Panc1 (cell line): ENCODE measurements at places on chromosomes 12 and 14.
A peak's percentile ranks its signal among the peaks of the same experiment; 100 is the strongest.

GRCh38 chr12:4331221-4331620, 10.2 kb downstream of the TIGAR start:
- H3K4me1 ChIP-seq, result no peaks in the 10 kb centered on the region
- DNase-seq, result no peak
- H3K36me3 ChIP-seq, result peaks cover 4% of the 10 kb centered on the region; the same call in 1 of the 2 replicates
- H3K27ac ChIP-seq, result no peak overlapping the region
- no peak overlapping the region for H3K4me3 ChIP-seq

GRCh38 chr12:6928022-6928702, 403 bp downstream of the ATN1 start:
- H3K36me3 ChIP-seq, result no peaks in the 10 kb centered on the region; the same call in none of the 2 replicates
- H3K27ac ChIP-seq, result peak overlapping the region; percentile 95
- peaks cover 42% of the 10 kb centered on the region for H3K4me1 ChIP-seq
- peak overlapping the region; percentile 73 for H3K4me3 ChIP-seq
- H3K27me3 ChIP-seq, result no peaks in the 10 kb centered on the region

DNA sequence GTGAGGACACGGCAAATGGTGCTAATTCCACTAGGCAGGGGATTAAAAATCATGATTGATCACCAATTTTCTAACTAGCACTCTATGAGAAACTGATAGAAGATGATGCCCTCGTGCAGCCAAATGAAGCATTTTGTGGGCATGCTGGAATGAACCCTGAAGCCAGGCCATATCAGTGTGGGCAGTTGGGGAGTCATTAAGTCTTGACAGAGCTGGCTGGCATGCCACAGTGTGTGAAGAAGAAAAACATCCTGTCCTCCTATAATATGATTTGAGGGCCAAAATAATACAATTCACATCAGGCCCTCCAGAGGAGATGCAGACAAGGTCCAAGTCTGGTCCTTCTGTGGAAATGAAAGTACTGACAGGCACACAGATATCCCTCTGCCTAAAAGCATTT, 107.1 kb downstream of the TMTC1 start:
- H3K27me3 ChIP-seq, result 0 out of 2 replicates have a peak, but pooled peaks cover 2% of the 10 kb centered on the region
- no peak overlapping the region for H3K27ac ChIP-seq
- DNase-seq, result no peak
- H3K4me1 ChIP-seq, result no peaks in the 10 kb centered on the region

GRCh38 chr12:73372856-73373255, 1100.7 kb downstream of the TRHDE start:
- no peak overlapping the region for H3K4me3 ChIP-seq
- H3K27me3 ChIP-seq, result no peaks in the 10 kb centered on the region
- DNase-seq, result no peak
- no peaks in the 10 kb centered on the region for H3K4me1 ChIP-seq

- H3K4me3 ChIP-seq, result no peak overlapping the region
- H3K27me3 ChIP-seq, result no peaks in the 10 kb centered on the region
- peaks cover 23% of the 10 kb centered on the region for H3K36me3 ChIP-seq
- DNase-seq, result no peak
- no peaks in the 10 kb centered on the region for H3K4me1 ChIP-seq
- H3K27ac ChIP-seq, result no peak overlapping the region
Measured at GRCh38 chr12:104998423-104999346, 12.6 kb downstream of the NOPCHAP1 start.

DNA sequence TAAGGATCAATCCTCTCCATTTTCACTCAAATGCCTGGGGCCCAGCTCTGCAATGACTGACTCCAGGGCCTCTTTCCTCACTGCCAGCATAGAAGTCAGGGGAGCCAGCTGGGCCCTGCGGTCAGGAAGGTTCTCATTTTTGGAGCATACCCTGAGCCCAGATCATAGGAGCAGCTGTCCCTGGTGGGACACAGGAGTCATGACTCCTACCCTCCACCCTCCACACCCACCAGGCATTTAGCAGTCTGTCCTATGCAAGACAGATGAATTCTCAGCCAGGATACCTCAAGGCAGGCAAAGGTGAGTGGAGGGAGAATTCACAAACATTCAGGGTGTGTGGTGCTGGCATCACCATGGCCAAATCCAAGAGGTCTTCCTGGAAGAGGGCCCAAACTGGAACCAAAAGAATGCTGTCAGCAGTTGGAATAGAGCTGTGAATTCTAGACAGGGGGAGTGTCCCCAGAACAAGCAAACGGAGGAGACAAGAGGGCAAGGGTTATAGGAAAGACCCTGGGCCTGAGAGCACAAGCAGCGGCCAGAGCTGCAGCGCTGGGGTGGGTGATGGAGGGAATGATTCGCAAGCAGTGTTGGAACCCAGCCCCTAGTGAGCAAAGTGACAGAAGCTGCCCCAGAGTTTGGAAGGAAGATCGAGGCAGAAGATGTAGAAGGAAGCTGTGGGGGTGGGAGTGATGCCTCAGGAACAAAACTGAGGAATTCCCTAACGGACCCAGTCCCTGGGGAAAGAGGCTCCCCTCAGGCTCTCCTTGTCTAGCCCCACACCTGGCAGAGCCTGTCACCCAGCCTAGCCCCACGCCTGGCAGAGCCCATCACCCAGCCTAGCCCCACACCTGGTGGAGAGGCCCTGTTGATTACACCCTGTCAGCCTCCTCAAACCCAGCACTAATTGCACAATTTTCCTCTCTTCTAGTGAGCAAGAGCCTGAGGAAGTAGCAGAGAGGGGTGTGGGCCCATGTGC, 4.5 kb upstream of the REM2 start:
- DNase-seq, result no peak
- no peaks in the 10 kb centered on the region for H3K4me1 ChIP-seq
- H3K4me3 ChIP-seq, result no peak overlapping the region
- H3K27me3 ChIP-seq, result no peaks in the 10 kb centered on the region
- H3K27ac ChIP-seq, result no peak overlapping the region
- H3K36me3 ChIP-seq, result no peaks in the 10 kb centered on the region; the same call in 1 of the 2 replicates

- H3K4me3 ChIP-seq, result no peak overlapping the region
- DNase-seq, result no peak
- H3K4me1 ChIP-seq, result no peaks in the 10 kb centered on the region
- H3K27ac ChIP-seq, result no peak overlapping the region
- H3K27me3 ChIP-seq, result no peaks in the 10 kb centered on the region
Measured at GRCh38 chr12:82919388-82920054, 232.8 kb downstream of the TMTC2 start.

DNA sequence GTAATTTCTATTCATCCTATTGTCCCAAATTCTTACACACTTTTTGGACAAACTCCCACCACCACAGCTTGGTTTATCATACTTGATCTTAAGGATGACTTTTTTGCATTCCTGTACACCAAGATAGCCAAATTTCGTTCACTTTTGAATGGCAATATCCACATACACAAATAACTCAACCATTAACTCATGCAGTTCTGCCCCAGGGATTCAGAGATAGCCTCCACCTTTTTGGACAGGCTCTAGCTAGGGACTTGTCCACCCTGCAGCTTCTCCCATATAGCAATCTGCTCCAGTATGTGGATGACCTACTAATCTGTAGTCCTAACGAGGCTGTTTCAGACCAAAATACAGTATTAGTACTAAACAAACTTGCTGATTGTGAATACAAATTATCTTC, 32.7 kb upstream of the OXA1L start:
- DNase-seq, result no peak
- H3K27ac ChIP-seq, result no peak overlapping the region
- H3K36me3 ChIP-seq, result no peaks in the 10 kb centered on the region
- H3K4me1 ChIP-seq, result no peaks in the 10 kb centered on the region

DNA sequence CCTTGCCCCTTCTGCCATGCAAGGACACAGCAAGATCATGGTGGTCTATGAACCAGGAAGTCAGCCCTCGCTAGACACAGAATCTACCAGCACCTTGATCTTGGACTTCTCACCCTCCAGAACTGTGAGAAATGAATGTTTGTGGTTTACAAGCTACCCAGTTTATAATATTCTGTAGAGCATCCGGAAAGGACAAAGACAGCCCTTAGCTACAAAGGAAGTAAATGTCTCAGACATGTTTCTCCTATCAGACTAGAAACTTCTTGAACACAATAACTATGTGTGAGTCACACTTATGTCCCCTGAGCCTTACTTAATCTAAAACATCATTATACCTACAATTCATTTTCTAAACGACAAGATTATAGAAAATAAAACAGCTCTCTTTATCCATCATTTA, 176.7 kb downstream of the KLHL28 start:
- H3K4me1 ChIP-seq, result no peaks in the 10 kb centered on the region
- H3K36me3 ChIP-seq, result no peaks in the 10 kb centered on the region
- H3K4me3 ChIP-seq, result no peak overlapping the region
- no peak overlapping the region for H3K27ac ChIP-seq
- H3K27me3 ChIP-seq, result no peaks in the 10 kb centered on the region

DNA sequence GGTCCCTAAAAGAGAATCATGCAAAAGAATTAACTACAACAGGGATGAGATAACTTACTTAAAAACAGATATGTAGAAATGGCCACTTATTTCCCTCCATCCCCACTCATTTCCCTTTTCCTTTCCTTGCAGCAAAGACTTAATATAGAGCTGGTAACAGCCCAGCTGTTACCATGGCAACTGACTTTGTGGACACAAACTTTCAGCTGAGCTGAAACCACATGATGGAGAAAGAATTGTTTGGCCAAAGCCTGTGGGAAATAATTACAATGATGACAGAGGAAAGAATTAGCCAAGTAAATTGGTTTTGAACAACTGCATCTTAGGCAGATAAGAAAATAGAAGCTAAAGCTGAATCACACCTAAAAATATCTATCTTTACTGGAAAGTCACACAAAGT, 364.9 kb downstream of the GALC start:
- DNase-seq, result no peak
- no peaks in the 10 kb centered on the region for H3K4me1 ChIP-seq
- H3K36me3 ChIP-seq, result no peaks in the 10 kb centered on the region
- H3K27ac ChIP-seq, result no peak overlapping the region
- H3K4me3 ChIP-seq, result no peak overlapping the region

DNA sequence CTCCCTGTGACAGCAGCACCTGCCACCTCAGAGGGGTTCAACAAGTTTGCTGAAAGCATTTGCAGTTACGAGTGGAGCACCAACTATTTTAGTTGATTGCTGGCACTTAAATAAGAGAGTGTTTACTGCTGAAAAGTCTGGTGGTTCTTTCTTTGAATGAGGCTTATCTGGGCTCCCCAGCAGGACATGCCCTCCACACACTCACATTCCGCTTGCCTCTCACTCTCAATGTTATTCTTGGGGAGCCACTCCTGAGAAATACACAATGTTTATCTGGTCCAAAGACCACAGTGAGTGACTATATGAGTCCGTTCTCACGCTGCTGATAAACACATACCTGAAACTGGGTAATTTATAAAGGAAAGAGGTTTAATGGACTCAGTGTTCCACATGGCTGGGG, 31.9 kb downstream of the NT5DC3 start:
- peaks cover 31% of the 10 kb centered on the region for H3K4me1 ChIP-seq
- no peaks in the 10 kb centered on the region for H3K27me3 ChIP-seq
- no peak overlapping the region for H3K27ac ChIP-seq
- no peak for DNase-seq
- H3K36me3 ChIP-seq, result peaks cover 14% of the 10 kb centered on the region

GRCh38 chr12:11734580-11735180, 85.2 kb downstream of the ETV6 start:
- no peaks in the 10 kb centered on the region for H3K36me3 ChIP-seq
- no peak for DNase-seq
- no peaks in the 10 kb centered on the region for H3K27me3 ChIP-seq
- no peak overlapping the region for H3K4me3 ChIP-seq
- no peak overlapping the region for H3K27ac ChIP-seq

GRCh38 chr12:124233041-124233796, 61.7 kb upstream of the RFLNA start:
- H3K27ac ChIP-seq, result no peak overlapping the region
- no peaks in the 10 kb centered on the region for H3K36me3 ChIP-seq
- no peaks in the 10 kb centered on the region for H3K27me3 ChIP-seq
- H3K4me1 ChIP-seq, result no peaks in the 10 kb centered on the region
- no peak for DNase-seq
- no peak overlapping the region for H3K4me3 ChIP-seq

DNA sequence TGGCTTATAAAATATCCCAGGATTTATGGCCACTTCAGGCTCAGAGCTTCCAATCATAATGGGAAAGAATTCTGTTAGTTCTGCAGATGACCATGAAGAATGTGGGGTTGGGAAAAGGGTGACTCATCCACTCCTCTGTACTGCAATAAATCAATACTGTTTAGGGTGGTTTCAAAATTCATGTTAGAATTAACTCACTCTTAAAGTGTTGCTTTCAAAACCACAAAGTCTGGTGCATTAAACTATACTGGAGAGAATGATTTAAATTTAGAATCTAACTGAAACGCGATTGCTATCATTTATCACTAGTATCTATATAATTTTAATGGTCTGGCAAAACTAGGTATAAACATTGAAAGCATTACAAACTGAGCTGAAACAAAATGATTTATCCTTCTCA, 798 bp downstream of the CCDC198 start:
- no peak overlapping the region for H3K4me3 ChIP-seq
- no peaks in the 10 kb centered on the region; the same call in 1 of the 2 replicates for H3K27me3 ChIP-seq
- H3K36me3 ChIP-seq, result no peaks in the 10 kb centered on the region
- DNase-seq, result no peak
- no peaks in the 10 kb centered on the region; the same call in 1 of the 2 replicates for H3K4me1 ChIP-seq

DNA sequence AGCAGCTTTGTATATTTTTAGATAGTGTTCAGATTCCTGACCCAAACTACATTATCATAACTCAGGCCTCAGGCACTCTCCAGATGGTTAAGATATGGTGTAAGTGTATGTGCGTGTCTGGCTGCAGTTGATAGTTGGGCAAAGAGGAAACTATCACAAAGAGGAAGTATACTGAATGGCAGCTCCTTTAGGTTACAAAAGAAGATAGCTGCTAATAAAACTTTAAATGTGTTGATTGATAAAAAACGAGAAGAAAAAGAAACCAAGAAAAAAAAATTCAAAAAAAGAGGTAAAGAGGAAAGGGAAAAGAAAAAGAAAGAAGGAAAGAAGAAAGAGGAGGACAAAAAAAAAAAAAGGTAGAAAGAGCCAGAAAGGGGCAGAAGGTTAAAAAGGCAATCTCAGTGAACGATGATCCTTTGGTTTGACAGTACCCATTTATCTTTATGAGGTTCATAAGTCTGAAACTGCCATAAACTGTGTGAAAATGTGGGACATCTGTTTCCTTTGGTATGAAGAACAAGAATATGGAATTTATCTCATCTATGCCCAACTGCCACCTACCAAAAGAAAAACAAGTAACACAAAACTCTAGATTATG, 42.2 kb downstream of the TAOK3 start:
- H3K27me3 ChIP-seq, result no peaks in the 10 kb centered on the region
- no peak overlapping the region for H3K4me3 ChIP-seq
- H3K36me3 ChIP-seq, result no peaks in the 10 kb centered on the region
- DNase-seq, result no peak
- peaks cover 5% of the 10 kb centered on the region; the same call in 1 of the 2 replicates for H3K4me1 ChIP-seq
- peak overlapping the region; percentile 7; the same call in 1 of the 2 replicates for H3K27ac ChIP-seq

- H3K4me1 ChIP-seq, result no peaks in the 10 kb centered on the region
- no peak overlapping the region for H3K4me3 ChIP-seq
- DNase-seq, result no peak
- no peaks in the 10 kb centered on the region; the same call in 1 of the 2 replicates for H3K36me3 ChIP-seq
- H3K27ac ChIP-seq, result no peak overlapping the region
- H3K27me3 ChIP-seq, result no peaks in the 10 kb centered on the region
Measured at GRCh38 chr12:112170376-112170775, 45.0 kb downstream of the TRAFD1 start.

- peak overlapping the region; percentile 61; the same call in 1 of the 2 replicates for H3K27ac ChIP-seq
- DNase-seq, result no peak
- peaks cover 20% of the 10 kb centered on the region for H3K4me1 ChIP-seq
Measured at GRCh38 chr14:94025720-94026119, 420 bp upstream of the OTUB2 start.

- H3K4me1 ChIP-seq, result no peaks in the 10 kb centered on the region
- no peaks in the 10 kb centered on the region for H3K27me3 ChIP-seq
- DNase-seq, result no peak
- H3K4me3 ChIP-seq, result no peak overlapping the region
- H3K36me3 ChIP-seq, result no peaks in the 10 kb centered on the region
Measured at GRCh38 chr12:15829949-15830348, 40.8 kb upstream of the EPS8 start.

GRCh38 chr14:57960946-57961785, 95.3 kb upstream of the SLC35F4 start:
- H3K4me1 ChIP-seq, result no peaks in the 10 kb centered on the region
- no peak for DNase-seq
- no peaks in the 10 kb centered on the region for H3K27me3 ChIP-seq
